ENCODE measurements at places on chromosomes 16 and 17.

- DNase-seq = no peak
These were observed 188.0 kb downstream of the SOX9 start for GRCh38 chr17:72308744-72309385.

- DNase-seq = no peak
These were observed 95.2 kb upstream of the CIBAR2 start for GRCh38 chr16:85207357-85207921.

GRCh38 chr17:77822302-77823030 lies 136.0 kb upstream of the TNRC6C start:
- no peak for DNase-seq

DNA sequence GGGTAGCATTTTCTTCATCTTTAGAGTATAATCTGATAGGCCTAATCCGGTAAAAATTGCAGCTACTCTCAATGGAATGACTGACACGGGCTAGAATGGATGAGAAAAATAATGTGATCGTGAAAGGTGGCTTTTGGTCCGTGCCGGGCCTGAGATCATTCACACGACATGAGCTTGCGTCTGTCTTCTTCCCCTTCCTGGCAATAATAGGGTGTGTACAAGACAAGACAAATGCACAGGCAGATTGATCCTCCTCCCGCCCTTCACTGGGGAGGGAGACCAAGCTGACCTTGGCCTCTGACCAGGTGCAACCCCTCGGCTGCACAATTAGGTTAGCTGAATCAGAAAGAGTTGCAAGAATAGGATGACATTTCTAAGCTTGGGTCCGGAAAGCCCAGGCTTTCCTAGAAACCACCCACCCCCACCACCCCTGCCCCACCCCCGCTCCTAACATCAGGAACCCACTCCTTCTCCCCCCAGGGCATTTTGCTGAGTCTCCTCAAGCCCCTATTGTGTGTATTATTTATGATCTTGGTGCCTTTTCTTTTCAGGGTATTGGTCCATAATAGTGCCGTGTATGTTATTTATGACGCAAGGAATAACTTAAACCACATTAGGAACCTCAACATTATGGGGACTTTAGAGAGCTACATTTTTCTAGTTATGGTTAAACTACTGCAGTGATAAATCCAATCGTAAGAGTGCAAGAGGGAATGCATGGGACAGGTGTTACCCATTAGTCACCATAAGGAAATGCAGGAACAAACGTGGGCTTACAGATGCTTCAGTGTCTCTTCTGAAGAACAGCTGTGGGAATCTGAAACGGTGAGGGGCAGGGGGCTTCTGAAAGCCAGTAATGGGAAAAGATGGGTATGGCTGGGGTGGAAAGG lies 540.1 kb upstream of the PSMD7 start:
- DNase-seq = no peak

GRCh38 chr16:19872935-19873334 lies 11.7 kb downstream of the GPRC5B start:
- DNase-seq = no peak

GRCh38 chr16:60405286-60405685 lies 1631.0 kb downstream of the CDH8 start:
- DNase-seq = no peak
